ENCODE measurements at places on chromosomes 2 and 18. TPM values are rescaled to one million over a fixed set of nuclear protein-coding genes. Genes with fewer than 3 reads are reported as not detected.
A peak's percentile ranks its signal among the peaks of the same experiment; 100 is the strongest.

GRCh38 chr18:37388413-37388812 lies 177.2 kb downstream of the CELF4 start:
- no peak for DNase-seq

- no peak for DNase-seq
These were observed 176.9 kb upstream of the NRP2 start for GRCh38 chr2:205505371-205505770.

- no peak for DNase-seq
These were observed 98.4 kb downstream of the CDK15 start for GRCh38 chr2:201904538-201905420.

GRCh38 chr2:186135686-186136085 lies 350.4 kb upstream of the ZC3H15 start:
- no peak for DNase-seq

DNA sequence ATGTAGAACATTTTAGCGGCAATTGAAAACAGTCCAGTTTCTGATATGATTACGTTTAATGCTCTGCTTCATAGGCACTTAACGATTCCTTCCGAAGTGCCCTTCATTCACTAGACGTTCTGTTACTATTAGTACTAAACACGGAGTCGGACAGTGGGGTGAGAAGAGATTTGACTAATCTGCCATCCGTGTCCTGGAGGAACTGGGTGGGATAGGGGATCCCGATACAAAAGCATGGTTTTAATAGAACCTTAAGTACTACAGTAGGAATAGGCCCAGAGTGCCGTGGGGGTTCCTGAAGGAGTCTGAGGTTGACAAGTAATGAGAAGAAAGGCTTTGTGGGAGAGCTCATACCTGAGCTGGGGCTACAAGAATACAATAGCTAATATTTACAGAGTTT lies 631 bp downstream of the MORN2 start:
- no peak for DNase-seq

- no peak for DNase-seq
These were observed 22.2 kb downstream of the FAM110C start for GRCh38 chr2:24107-24506.

- DNase-seq: no peak
These were observed 80.5 kb downstream of the VRK2 start for GRCh38 chr2:58127111-58127510.

DNA sequence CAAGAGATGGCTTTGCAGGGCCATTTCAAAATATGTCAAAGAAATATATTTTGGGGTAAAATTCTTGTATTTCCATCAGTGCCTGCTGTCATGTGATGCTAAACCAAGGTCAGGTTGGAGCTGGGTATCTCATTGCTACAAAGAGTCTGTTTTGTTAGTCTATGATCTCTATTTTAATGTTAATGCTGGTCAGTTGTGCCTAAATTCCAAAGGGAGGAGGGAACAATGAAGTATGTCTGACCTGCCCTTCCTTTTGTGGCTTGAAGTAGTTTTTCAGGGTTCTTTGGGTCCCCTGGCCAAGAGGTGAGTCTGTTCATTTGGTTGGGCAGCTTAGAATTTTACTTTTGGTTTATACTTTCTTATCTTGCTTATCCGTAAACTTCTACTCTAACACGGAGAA lies 61.6 kb upstream of the DYNAP start:
- DNase-seq: no peak

ACMSD gene
- total RNA-seq: not detected

DNA sequence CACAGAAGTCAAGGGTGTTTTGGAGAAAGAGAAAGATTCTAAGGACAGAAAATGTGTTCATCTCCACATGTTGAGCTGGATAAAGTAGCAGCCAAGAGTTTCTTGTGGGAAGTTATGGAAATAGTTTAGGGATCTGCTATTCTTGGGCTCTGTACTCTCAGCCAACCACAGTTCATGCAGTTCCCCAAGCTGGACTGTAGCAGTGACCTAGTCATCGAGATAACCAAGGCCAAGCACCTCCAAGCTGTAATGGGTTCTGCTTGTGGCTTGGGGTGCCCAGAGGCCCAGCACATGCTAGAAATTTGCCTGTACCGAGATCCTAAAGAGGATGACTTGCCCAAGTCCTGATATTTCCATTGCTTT lies 91.9 kb upstream of the RASGRP3 start:
- DNase-seq: no peak

GRCh38 chr18:47586418-47587070 lies 335.1 kb upstream of the SKOR2 start:
- no peak for DNase-seq

DNA sequence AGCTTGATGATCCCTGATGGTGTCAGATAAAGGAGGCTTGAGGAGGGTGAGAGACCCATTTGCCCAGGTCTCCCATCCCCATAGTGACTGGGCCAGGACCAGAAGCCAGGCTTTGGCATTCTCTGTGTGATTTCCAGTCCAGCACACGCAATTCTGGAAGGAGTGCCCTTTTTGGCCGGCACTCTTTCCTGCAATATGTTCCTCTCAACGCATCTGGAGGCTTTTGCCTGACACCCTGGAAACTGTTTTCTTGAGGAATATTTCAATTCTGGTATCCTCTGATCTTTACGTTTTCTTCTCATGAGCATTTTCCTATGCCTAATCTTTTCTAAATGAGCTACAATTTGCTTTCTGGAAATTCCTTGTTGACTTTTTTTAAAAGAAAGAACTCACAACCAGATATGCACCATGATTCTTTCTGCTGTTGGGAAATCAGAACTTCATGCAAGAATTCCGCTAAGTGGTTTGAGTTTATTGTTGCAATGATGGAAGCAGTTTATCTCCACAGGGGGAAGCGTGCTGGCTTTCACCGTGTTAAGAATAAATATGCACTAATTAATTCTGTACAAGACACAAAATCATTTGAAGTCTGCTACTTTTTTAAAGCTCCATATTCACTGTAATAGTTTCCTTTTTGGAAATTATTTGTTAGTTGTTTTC lies 143.7 kb downstream of the NAPG start:
- DNase-seq: no peak

OSBPL6 gene
- 3.8 TPM for total RNA-seq

KIAA1328 gene
- 6.4 TPM for total RNA-seq

DNA sequence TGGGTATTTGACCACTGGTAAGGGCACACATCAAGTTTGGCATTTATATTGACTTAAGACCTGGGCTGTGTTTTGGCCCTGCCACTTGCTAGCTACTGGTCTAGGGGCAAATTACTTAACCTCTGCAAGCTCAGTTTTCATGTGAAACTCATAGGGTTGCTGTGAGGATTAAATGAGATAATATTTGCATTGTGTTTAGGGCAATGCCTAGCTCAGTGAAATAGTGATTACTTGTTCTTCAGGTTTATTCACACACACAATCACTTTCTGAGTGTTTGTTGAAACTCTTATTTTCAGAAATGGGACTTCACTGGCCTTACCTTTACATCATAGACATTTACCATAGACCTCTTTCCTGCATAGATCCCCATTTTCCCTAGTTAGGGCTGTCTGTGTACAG lies 12.3 kb downstream of the CERS6 start:
- no peak for DNase-seq

DNA sequence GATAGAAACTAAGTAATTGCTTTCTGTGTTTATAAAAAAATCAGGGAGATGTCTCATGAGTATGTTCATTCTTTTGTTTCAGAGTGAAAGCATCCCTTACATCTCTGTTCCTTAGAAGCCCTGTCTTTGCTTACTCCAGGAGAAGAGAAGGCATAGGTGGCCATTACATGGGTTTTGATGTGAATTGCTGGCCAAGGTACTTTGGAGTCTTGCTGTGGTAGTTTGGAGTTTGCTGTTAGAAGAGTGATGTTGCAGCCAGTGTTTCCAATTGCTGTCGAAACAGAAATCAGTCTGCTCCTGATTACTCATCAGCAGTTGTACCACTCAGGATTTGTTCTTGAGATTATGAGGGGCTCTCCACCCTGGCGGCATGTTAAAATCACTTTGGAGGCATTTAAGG lies 97.8 kb upstream of the KLHL14 start:
- DNase-seq: no peak

- no peak for DNase-seq
These were observed 1573.4 kb upstream of the NXPH2 start for GRCh38 chr2:140353541-140353940.

EGR4 gene
- not detected for total RNA-seq

- no peak for DNase-seq
These were observed 57.5 kb downstream of the PIAS2 start for GRCh38 chr18:46859855-46860254.

DNA sequence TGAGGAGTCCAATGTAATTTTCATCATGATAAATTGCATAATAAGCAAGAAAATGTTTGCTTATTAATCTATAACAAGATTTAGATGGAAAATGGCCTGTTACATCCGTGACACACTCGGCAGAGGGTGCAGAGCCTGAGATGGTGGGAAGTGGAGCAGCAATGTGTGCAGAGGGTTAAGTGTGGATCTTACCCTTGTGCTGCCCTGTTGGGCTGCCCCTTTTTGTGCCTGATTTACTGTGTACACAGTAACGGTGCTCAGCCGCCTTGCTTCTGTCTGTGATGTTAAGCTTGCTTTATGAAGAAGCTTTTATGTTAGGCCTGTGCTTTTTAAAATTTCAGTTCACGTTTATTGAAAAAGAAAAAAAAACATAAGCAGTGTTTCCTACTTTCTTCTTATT lies 220.2 kb upstream of the BOD1L2 start:
- no peak for DNase-seq

DNA sequence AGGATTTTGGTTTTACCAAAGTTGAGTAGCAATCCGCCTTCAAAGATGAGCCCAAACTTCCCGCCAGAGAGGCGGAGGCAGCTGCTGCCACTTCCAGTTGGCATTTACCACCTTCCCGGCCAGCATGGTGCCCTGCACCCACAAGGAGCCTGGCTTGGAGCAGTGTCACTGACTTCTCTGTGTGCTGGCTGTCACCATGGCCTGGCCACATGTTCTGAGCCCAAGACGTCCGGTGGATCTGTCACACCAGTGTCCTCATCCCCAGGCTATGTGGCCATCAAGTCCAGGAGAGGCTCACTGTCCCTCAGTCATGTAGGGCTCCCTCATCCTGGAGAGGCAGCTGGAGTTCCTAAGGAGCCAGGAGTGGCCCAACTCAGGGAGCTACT lies 100.6 kb downstream of the ACKR3 start:
- no peak for DNase-seq

DNA sequence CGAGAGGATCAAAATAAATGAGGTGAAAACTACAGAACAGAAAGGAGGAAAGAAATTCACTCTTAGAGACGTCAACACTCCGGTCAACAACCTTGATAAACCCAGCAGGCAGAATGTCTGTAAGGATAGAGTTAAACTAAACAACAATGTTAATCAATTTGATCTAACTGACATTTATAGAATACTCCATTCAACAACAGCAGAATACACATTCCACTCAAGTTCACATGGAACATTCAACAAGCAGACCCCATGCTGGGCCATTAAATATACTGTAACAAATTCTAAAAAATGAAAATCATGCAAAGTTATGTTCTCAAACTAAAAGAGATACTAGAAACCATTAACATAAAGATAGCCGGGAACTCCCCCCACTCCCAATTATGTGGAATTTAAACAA lies 41.8 kb downstream of the FAM210A start:
- no peak for DNase-seq

C2orf66 gene
- total RNA-seq: not detected

PRKAG3 gene
- not detected for total RNA-seq

AUP1 gene
- 135 TPM for total RNA-seq

WIPF1 gene
- 15.1 TPM for total RNA-seq

- DNase-seq: no peak
These were observed 27.4 kb downstream of the ASB18 start for GRCh38 chr2:236236559-236237452.

- no peak for DNase-seq
These were observed 66.4 kb upstream of the MMADHC start for GRCh38 chr2:149653831-149654445.

DNA sequence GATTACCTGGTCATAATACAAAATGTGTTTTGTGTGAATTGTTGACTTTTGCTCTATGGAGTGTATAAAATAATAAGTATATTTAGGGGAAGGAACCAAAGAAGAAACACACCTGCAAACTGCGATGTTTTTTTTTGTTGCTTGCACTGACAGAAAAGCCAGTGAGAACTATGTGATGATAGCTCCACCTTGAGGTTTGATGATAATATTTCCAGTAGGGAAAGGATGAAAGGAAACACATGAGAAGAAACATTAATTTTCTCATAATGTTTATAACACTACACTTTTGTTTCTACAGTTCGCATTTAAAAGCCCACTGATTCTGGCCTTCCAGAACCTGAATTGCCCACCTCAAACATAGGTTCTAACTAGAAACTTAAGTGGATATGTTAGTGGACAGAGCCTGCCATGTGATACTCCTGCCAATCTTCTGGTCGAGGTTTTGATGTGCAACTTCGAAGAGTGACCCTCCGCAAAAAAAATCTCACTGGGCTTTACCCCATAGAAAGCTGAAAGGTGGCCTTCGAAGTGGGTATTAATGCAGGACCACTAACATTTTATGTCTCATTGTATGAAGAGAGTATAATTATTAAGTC lies 476.4 kb upstream of the SPHKAP start:
- no peak for DNase-seq

GRCh38 chr2:166154685-166155338 lies 27.0 kb upstream of the SCN1A start:
- DNase-seq: no peak

DNA sequence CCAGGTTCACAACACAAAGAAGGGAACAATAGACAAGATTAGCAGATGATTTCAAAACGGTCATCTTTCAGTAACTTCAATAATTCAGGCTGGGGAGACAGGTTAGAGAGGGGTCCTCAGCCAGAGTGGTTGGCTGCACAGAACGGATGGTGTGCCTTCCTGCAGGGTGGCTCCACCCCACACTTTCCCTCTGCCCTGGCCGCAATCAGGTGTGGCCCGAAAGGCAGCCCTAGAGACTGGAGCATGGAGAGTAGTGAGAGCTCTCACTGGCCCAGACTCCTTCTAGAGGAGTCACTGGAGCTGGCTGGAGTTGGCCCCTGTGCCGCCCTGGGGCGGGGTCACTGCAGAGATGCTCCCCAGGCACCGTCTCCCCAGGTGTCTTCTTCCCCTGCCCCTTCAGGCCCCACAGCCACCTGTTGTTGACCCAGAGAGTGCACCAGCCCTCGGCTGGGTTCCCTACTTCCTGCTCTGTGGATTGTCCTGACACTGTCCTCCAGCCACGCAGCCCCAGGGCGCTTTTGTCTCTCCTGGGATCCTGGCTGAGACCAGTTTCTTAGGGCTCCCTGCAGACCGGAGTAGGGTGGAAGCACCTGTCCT lies 126.8 kb downstream of the PXDN start:
- no peak for DNase-seq

GRCh38 chr2:157838442-157839161 lies 37.5 kb downstream of the ACVR1 start:
- DNase-seq: peak; percentile 86

All from Daoy (cell line).